Stimulated activated CD8-positive, alpha-beta memory T cell treated with anti-CD3 and anti-CD28 coated beads, Interleukin-7, amount 100 ng/mL, for 1 hour (primary cell): ENCODE measurements at places on chromosomes 11 and 22.

GRCh38 chr22:19579880-19580279, 55.7 kb upstream of the CLDN5 start:
- no peak for DNase-seq

GRCh38 chr22:28332410-28332809, 347.2 kb downstream of the TTC28 start:
- no peak for DNase-seq

- DNase-seq: no peak
These were observed 729.3 kb downstream of the NTM start for GRCh38 chr11:132099692-132100091.

- DNase-seq: no peak
These were observed 76.3 kb downstream of the BUD13 start for GRCh38 chr11:116696381-116696941.

GRCh38 chr11:3119141-3119821, 45.8 kb downstream of the OSBPL5 start:
- no peak for DNase-seq

DNA sequence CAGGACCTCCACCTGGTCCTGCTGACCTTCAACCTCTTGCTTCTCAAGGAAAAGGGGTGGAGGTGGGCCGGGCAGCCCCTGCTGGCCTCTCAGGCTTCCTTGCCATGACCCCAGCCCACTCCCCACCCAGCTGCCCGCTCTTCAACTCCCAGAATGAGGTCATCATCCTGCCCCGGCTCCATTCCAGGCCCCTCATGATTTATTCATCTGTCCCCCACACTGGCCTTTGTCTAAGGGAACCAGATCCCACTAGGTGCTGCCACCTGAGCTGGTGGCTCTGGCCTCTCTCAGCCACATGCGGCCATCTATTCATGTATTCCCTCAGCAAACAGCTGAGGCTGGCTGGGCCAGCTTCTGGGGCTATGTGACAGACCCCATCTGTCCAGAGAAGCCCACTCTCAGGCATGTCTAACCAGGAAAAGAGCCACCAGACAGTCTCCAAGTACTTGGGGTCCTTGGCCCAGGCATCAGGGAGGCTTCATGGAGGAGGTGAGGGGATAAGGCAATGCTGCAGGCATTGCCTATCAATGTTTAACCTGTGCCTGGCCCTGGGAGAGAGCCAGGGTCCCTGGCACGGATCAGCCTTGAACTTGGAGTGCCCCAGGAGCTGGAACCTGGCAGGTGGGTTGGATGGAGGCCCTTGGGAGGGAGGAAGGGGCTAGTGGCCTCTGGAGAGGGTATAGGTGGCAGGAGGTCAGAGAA, 2.2 kb upstream of the CABP2 start:
- DNase-seq: no peak

DNA sequence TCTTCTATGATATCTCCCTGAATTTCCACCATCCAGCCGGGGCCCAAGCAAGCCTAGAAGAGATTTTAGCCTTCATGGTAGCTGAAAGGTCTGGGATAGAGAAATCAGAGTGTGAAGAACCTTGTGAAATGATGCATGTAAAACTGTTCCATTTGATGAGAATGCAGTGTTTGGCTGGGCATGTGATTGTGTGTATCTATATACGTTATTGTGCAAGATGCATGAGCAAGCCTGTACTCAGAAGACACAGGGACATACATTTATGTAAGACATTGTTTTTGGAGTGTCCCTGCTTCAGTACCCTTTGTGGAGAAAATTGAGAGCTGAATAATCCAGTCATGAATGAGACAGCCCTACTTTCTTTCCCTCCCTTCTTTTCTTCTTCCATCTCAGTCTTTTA, 15.2 kb upstream of the OR52K2 start:
- no peak for DNase-seq
